ENCODE measurements at places on chromosomes 7 and 10. TPM values are rescaled to one million over a fixed set of nuclear protein-coding genes. Genes with fewer than 3 reads are reported as not detected.

Gene TRIM74
- not detected for total RNA-seq

Gene DLX5
- 3.7 TPM for total RNA-seq

Gene CHST3
- total RNA-seq, result 26.0 TPM

Gene LIPJ
- total RNA-seq, result not detected

Gene NPC1L1
- 0.49 TPM for total RNA-seq

DNA sequence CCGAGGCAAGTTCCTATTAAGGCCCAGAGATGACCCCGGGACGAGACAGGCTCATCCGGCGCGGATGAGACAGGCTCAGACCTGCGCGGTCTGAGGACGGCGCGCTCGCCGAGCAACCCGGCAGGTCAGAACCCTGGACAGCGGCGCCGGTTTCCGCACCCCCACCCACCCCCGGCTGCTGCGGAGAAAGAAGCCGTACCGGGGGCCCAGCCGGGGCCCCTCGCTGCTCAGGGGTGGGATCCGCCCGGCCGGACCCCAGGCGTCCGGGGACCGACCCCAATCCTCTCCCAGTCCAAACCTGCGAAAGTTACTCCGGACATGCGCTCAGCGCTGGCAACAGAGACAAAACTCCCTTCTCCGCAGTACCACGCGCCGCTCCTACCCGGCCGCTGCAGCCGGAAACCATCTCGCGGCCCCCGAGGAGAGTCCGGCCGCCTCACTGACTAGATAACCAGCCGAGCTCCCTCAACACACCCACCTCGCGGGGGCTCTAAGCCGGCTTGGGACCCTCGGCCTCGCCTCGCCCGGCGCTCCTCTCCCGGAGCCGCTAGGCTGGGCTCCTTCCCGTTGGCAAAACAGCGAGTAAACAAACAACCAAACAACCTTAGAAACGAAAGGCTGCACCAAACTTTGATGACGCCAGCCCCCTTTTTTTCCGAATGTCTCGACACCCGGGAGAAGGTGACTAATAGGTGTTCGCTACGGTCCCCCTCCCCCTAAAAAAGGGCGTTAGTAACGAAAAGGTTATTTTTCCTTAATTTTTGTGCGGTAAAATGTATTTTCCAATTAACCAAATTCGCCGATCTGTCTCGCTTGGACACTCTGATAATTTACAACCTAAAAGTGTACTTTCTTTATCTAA lies 2.3 kb upstream of the DRGX start:
- no peak for DNase-seq
- H3K27me3 ChIP-seq, result peaks cover 26% of the 10 kb centered on the region
- H3K4me3 ChIP-seq, result no peak overlapping the region
- H3K27ac ChIP-seq, result no peak overlapping the region
- H3K4me1 ChIP-seq, result peaks cover 19% of the 10 kb centered on the region
- H3K36me3 ChIP-seq, result no peaks in the 10 kb centered on the region

- no peaks in the 10 kb centered on the region for H3K27me3 ChIP-seq
- H3K27ac ChIP-seq, result no peak overlapping the region
These were observed 21.0 kb upstream of the TSPAN33 start for GRCh38 chr7:129123510-129123857.

GRCh38 chr7:89027781-89028180 lies 232.2 kb upstream of the TEX47 start:
- H3K27ac ChIP-seq, result no peak overlapping the region
- no peaks in the 10 kb centered on the region for H3K36me3 ChIP-seq

GRCh38 chr7:47941136-47941844 lies 7.0 kb downstream of the PKD1L1 start:
- H3K36me3 ChIP-seq, result no peaks in the 10 kb centered on the region
- H3K27me3 ChIP-seq, result no peaks in the 10 kb centered on the region
- peak overlapping the region; percentile 22 for H3K27ac ChIP-seq

DNA sequence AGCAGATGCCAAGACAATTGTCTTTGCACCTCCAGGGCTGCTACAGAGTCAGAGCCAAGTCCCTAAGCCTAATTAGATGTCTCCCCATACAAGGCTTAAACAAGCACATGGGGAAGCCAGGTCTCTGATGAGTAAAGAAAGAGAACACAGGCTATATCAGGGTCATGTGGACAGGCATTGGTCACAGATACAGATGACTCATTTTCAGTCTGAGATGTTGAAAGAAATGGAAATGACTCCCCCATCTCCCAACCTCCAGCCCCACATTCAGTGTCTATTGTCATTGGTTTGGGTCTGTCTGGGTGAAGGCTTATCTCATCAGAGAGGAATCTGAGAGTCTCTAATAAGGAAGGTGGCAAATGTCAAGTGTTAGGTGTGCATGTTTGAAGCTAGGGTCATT lies 290.1 kb upstream of the KIAA1217 start:
- no peak overlapping the region for H3K27ac ChIP-seq
- H3K4me1 ChIP-seq, result no peaks in the 10 kb centered on the region
- DNase-seq, result no peak
- H3K4me3 ChIP-seq, result no peak overlapping the region

DNA sequence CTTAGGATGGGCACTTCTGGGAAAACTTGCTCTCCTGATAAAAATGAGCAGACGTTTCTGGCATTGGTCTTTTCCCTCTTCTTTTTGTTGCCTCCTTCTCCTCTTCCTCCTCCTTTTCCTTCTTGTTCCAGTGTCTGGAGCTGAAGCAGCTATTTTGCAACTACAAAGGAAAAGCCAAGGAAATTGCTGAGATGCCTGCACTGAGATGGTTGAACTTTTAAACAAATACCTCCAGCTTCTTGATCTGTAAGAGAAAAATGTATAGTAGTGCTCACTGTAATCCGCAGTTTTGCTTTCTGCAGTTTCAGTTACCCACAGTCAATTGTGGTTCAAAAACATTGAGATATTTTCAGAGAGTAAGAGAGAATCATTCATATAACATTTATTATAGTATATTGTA lies 7.5 kb upstream of the SND1 start:
- no peaks in the 10 kb centered on the region for H3K4me1 ChIP-seq
- DNase-seq, result no peak
- no peak overlapping the region for H3K27ac ChIP-seq
- H3K36me3 ChIP-seq, result no peaks in the 10 kb centered on the region

DNA sequence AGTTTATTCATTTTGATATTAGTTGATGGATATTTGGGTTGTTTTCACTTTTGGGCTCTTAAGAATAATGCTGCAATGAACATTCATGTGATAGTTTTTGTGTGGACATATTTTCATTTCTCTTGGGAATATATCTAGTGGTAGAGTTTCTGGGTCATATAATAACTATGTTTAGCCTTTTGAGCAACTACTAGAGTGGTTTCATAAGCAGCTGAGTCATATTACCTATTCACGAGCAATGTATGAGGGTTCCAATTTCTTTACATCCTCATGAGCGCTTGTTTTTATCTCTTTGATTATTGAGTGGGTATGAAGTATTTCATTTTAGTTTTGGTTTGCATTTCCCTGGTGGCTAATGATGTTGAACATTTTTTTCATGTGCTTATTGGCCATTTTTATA lies 182.6 kb downstream of the PON1 start:
- DNase-seq, result no peak
- H3K27me3 ChIP-seq, result no peaks in the 10 kb centered on the region
- no peak overlapping the region for H3K27ac ChIP-seq
- H3K4me1 ChIP-seq, result no peaks in the 10 kb centered on the region
- no peaks in the 10 kb centered on the region for H3K36me3 ChIP-seq

DNA sequence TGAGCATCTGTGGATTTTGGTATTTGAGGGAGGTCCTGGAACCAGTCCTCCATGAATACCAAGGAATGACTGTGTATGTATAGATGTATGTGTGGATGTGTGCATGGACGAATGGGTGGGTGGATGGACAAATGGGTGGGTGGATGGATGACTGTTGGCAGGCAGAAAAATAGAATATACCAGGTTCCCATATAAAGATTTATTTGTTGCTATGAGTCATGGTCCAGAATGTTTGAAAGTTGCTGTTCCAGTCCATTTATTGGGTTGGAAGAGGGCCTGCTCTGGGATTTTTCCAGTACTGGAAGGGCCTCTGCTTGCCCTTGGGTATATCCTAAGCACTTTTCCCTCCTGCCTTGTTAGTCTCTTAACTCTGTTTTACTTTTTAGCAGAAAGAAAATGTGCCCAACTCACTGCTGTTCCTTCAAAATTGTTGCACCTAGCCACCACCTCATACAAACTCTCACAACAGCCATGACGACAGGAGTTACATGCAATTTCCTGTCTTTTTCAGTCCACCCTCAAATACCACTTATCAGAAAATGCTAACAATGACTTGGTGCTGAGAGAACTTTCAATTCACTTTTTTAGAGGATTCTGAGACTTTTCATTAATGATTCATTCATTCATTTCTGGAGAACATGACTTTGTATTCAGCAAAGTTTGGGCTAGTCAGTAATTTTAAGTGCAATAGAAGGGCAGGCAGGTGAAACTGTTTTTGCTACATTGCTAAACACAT lies 108.1 kb downstream of the EEPD1 start:
- H3K36me3 ChIP-seq, result no peaks in the 10 kb centered on the region
- H3K4me1 ChIP-seq, result peaks cover 72% of the 10 kb centered on the region
- no peaks in the 10 kb centered on the region for H3K27me3 ChIP-seq
- peak overlapping the region; percentile 55 for H3K27ac ChIP-seq
- no peak overlapping the region for H3K4me3 ChIP-seq

GRCh38 chr7:47088329-47089067 lies 493.4 kb downstream of the TNS3 start:
- peaks cover 6% of the 10 kb centered on the region for H3K4me1 ChIP-seq
- DNase-seq, result no peak
- peak overlapping the region; percentile 45 for H3K27ac ChIP-seq
- H3K27me3 ChIP-seq, result no peaks in the 10 kb centered on the region

DNA sequence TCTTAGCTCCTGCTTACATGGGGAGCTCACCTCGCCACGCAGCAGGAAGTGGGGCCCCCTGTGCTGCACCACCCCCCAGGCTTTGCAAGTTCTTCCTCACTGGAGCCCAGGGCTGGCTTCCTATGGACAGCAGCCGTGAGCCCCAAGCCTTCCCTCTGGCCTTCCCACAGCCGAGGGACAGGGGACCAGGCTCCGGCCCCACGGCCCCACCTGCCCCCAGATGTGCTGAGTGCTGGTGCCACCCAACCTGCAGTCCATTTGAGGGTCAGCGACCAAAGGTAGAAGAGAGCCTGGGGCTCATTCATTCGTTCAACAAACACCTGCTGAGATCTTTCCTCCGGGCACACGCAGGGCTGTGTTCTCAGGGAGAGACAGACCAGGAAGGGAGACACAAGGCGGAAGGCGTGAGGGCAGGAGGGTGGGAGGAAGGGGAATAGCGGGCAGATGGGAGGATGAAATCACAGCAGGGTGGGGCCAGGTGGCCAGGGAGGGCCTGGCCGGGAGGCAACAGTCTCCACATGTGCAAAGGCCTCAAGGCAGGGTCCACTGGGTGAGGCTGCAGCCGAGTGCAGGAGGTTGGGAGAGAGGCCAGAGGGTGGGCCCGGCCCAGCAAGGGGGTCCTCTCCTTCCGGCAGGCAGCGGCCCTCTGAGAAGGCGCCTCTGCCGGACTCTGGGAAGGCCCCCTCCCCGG lies 100.1 kb downstream of the FOXL3 start:
- DNase-seq, result no peak
- no peaks in the 10 kb centered on the region for H3K36me3 ChIP-seq
- no peak overlapping the region for H3K27ac ChIP-seq
- H3K4me3 ChIP-seq, result no peak overlapping the region
- H3K27me3 ChIP-seq, result no peaks in the 10 kb centered on the region

DNA sequence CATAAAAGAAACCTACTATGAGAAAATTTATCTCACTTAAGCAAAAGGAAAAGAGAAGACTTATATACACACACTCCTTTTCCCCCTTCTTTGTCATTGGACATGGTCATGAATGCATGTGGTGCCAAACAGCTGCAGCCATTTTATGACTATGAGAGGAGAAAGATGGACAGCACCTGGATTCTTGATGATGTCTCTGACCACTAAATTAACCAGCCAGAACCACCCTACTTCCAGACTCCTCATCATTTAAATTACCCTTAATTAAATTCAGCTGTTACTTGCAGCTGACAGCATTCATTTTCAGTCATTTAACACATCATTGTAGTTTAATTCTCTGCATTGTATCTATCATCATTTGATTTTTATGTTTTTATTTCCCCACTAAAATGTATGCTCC lies 379.0 kb upstream of the HPS1 start:
- no peak for DNase-seq
- no peak overlapping the region for H3K4me3 ChIP-seq
- H3K36me3 ChIP-seq, result no peaks in the 10 kb centered on the region
- no peaks in the 10 kb centered on the region for H3K27me3 ChIP-seq
- no peaks in the 10 kb centered on the region for H3K4me1 ChIP-seq

DNA sequence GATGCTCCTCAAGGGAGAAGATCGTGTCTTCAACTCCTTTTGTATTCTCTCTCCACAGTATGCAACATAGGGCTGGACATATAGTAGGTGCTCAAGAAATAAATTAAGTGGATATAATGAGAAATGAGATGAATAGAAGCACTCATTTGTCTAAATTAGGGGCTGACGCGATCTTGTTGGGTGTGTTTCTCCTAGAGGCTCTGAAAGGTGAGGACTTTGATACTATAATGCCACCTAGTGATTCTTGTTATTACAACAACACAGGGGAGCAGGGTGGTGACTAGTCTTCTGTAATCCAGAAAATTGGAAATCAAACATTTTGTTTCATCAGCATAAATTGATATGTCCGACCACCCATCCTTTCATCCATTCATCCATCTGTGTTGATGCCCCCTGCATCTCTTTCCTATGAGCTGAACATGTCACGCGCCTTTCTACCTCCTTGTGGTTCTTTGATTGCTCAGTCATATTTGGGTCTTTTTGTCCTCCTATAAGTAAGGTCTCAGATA lies 3.5 kb upstream of the CFAP58 start:
- peaks cover 24% of the 10 kb centered on the region for H3K4me1 ChIP-seq
- no peaks in the 10 kb centered on the region for H3K27me3 ChIP-seq

DNA sequence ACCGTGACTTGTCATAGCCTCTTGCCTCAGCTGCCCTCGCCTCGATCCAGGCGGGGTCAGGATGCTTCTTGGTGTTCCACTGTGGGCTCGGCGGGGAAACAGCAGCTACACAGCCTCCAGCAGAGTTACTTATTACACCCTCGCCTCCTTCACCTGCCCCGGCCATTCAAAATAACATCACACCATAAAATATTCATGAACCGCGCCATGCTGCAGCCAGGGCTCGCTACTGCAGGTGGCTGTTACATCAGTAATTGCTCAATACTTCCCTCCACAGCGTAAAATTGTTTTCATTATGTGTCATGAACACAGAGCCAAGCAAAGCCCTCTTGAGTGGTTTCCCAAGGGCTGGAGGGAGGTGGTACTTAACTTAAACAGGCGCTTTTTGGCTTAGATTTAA lies 241.5 kb upstream of the SP8 start:
- H3K4me3 ChIP-seq, result no peak overlapping the region
- no peaks in the 10 kb centered on the region for H3K27me3 ChIP-seq
- H3K27ac ChIP-seq, result no peak overlapping the region
- DNase-seq, result no peak

GRCh38 chr7:139127648-139128047 lies 18.1 kb upstream of the ZC3HAV1 start:
- no peaks in the 10 kb centered on the region for H3K36me3 ChIP-seq
- peaks cover 2% of the 10 kb centered on the region for H3K4me1 ChIP-seq
- no peak overlapping the region for H3K4me3 ChIP-seq
- no peak for DNase-seq
- no peak overlapping the region for H3K27ac ChIP-seq
- H3K27me3 ChIP-seq, result no peaks in the 10 kb centered on the region
